Posterior cingulate gyrus (tissue), 11 donors: ENCODE measurements at places on chromosomes 16 and 17.
A peak's percentile ranks its signal among the peaks of the same experiment; 100 is the strongest.

DNA sequence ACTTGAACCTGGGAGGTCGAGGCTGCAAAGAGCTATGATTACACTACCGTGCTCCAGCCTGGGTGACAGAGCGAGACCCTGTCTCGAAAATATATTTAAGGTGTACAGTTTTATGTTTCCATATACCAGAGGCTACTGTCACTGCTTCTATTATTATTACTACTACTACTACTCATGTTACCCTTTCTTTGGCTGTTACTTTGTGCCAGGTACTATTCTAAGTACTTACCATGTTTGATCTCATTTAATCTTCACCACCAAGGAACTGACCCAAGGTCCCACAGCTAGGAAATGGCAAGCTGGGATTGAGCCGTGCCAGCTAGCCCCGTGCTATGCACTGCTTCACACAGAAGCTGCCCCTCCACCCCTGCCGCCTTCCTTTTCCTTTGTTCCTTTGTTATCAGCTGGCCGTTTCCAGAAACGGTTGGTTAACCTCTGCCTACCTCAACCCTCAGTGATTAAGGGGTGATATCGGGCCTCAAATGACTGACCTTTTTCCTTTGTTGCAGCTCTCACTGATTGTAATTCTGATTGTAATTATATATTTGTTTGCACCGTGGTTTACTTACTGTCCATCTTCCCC, 78.4 kb downstream of the ABCC1 start:
- DNase-seq: no peak

- no peak for DNase-seq
Measured at GRCh38 chr17:55622547-55622946, 100.1 kb downstream of the TMEM100 start.

DNA sequence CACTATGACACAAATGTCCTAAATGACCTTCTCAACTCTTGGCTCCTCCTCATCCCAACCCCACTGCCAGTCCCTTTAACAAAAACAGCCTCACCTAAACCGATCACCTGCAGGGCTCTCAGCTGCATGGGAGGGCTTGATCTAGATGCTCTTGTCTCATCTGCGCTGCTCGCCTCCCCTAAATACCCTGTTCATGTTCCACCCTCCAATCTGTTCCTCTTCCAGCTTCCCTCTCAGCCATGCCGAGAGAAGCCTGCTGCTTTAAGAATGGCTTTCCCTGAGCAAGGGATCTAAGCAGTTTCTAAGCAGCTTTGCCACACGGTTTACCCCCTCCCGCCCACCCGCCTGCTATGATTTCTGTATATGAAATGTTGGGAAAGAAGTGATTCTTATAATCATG, 23.7 kb downstream of the PIPOX start:
- no peak for DNase-seq

DNA sequence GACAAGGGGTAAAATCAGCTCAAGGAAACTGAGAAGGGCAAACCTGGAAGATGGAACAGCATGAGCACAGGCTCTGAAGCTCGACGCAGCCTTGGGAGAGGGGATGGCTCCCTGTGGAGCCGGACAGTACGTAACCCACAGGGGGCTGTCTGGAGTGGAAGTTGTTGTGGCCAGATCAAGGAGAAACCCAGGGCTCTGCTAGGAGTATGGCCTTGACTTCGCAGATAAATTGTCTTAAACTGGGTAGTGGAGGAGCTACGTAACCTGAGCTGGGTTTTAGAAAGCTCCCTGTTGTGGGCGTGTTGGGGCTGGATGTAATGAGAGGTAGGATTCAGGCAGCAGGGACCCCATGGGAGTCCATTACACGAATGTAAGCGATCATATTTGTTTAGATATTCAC, 25.5 kb upstream of the AXIN2 start:
- DNase-seq: no peak

GRCh38 chr17:66959641-66960375, 4.7 kb upstream of the CACNG4 start:
- DNase-seq: no peak

GRCh38 chr16:3171181-3171854, 16.7 kb upstream of the OR1F1 start:
- DNase-seq: no peak

DNA sequence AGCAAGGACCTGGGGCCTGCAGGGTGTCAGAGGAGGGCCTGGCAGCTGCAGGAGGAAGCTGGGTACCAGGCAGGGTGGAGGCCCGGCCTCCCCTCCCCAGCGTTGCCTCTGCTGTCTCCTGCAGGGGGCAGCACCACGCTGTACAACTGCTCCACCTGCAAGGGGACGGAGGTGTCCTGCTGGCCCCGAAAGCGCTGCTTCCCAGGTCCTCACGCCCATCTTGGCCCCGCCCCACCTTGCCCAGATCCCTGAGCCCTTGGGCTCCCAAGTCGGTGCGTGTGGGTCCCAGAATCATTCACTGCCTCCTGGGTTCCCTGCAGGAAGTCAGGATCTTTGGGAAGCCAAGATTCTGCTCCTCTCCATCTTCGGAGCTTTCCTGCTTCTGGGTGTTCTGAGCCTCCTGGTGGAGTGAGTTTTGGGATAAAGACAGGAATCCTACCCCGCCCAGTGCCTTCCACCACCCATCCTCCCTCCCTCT, 1.2 kb downstream of the TMEM95 start:
- DNase-seq: peak; percentile 74
